Non-pigmented ciliary epithelial cell (primary cell): ENCODE measurements at places on chromosomes 5 and 9.

- DNase-seq = no peak
Observed at GRCh38 chr9:87461256-87461655, 36.4 kb upstream of the DAPK1 start.

- DNase-seq = no peak
Observed at GRCh38 chr5:96576876-96577275, 85.3 kb upstream of the CAST start.

DNA sequence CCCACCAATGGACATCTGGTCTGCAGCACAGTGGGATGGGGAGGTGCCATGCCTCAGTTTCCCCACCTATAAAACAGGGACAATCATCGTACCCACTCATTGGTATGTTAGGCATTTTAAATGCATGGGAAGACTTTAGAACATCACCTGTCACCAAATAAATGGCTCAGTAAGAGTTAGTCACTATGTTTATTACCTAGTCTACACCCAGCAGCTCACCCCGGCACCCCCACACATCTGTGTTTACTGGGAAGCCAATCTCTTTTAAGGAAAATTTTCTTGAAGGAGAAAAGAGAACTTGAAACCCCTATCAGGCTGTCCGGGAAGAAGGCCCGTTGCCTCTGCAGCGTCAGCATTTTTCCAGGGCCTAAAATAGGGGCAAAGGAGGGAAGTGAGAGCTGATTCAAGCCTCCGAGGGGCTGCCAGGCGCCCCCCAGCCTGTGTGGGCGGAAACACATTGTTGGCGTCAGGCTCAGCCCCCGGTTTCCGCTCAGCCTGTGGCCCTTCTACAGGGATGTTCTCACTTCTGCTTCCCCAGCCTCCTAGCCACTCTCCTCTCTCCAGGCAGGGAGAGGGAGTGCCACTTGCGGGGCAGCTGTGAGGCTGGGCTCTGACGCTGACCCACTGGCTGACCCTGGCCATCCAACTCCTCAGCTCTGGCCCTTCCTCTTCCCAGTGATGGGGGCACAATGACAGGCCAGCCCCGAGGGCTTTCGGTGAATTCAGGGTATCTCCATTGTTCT, 4.6 kb downstream of the CSF1R start:
- no peak for DNase-seq

GRCh38 chr9:126947529-126947928, 32.9 kb downstream of the RALGPS1 start:
- DNase-seq = no peak

DNA sequence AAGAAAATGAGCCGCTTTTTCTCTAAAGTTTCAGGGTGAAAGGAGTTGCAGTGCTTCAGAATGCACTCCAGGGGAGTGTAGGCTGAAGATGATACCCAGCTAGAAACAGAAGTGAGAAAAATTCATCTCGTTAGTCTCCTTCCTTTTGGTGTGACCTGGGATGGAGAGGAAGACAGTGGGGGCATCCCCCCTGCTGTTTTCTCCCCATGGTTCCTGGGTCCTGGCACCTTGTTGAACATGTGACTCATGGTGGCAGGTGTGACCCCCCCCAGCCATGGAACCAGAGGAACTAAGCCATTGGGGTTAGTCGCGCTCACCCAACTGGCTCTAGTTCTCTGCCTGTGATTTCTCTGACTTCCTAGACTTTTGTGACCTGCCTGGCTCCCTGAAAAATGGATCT, 424.6 kb downstream of the CSNK1G3 start:
- DNase-seq = no peak

- DNase-seq = no peak
Observed at GRCh38 chr5:156208271-156208670, 118.7 kb upstream of the SGCD start.

DNA sequence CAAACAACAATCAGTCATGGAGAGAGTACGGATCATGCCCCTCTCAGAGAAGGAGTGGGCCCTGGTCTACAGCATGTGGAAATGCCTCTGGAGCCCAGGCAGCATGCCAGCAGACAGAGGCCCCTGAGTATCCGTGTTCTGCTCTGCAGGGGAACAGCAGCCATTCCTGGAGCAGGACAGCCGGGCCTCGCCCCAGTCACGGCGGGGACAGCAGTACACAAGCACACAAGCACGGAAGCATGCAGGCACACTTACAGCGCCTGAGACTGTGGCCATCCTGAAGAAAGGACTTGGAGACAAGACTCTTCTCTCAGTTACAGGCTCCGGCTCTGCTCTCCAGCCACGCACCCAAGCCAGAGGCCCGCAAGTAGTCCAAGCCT, 102.6 kb upstream of the ALDH1B1 start:
- DNase-seq = no peak

GRCh38 chr9:92483627-92484545, 1.6 kb upstream of the ASPN start:
- no peak for DNase-seq

DNA sequence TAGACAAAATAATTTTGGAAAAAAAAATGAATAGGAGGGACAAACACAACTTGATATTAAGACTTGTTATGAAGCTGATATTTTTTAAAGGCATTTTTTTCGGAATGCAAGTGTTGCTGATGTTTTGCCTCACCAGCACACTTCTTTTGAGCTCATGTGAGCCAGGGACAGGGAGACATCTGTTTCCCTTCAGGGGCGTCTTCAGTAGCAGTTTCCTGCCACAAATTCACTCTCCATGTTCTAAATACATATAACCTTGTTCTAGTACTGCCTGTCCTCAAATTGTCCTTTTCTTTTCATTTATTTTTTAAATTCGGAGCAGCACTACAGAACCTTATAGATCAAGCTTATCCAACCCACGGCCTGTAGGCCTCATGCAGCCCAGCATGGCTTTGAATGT, 316.0 kb upstream of the PAPPA start:
- DNase-seq = no peak

- no peak for DNase-seq
Observed at GRCh38 chr5:64347309-64347708, 158.5 kb upstream of the RGS7BP start.

DNA sequence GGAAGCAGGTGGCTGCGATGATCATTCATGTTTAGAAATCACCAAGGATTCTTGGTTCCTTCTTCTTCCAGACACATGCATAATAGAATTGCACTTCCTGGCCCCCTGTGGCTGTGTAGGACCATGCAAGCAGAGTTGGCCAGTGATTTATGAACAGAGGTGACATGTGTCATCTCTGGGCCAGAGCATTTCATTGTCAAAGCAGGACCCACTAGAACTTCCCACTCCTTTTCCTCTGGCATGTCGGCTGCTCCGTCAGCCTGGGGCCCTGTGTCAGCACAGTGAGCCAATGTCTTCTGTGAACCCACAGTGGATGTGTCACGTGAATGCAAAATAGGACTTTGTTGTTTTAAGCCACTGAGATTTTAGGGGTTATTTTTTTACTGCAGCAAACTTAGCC, 59.2 kb downstream of the HSD17B3 start:
- no peak for DNase-seq

GRCh38 chr9:123375469-123376132, 19.6 kb downstream of the CRB2 start:
- no peak for DNase-seq

- DNase-seq = no peak
Observed at GRCh38 chr9:85310573-85310972, 431.2 kb downstream of the AGTPBP1 start.

- DNase-seq = no peak
Observed at GRCh38 chr9:12961276-12961809, 186.5 kb downstream of the LURAP1L start.

GRCh38 chr5:14534773-14535172, 46.8 kb upstream of the OTULINL start:
- DNase-seq = no peak

GRCh38 chr5:160921-161802, 30.1 kb upstream of the LRRC14B start:
- no peak for DNase-seq

DNA sequence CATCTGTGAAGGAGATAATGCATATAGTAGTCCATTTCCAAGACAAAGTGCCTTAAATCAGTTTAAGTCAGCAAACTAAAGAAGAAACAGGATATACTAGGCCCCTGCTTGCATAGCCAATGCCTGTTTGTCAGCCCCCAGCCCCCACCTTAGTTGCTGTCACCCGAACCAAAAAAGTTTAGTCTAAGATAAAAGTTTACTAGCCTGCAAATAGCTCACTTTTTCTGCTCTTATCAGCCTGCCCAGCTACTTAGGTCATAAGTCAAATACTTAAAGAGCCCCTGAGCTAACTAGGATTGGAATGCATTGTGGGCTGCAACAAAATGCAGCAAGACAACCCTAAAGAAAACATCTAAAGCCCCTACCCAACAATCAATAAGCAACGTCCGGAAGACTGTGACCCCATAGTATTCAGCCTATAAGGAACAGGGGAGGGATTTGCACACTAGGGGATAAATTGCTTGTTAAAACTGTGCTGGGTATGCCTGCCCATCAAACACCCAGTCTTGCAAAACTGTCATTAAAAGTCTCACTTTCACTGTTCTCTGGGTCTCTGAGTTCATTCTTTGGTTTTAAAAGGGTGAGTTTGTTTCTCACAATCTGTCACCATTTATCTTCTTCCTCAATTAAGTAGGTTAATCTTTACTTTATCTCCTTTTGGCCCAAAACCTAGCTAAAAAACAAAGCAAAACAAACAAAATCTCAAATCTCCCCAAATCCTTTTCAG, 92.4 kb upstream of the CEP78 start:
- DNase-seq = no peak

- no peak for DNase-seq
Observed at GRCh38 chr5:63439537-63439936, 522.7 kb downstream of the HTR1A start.

GRCh38 chr5:151318850-151319732, 15.5 kb upstream of the SLC36A3 start:
- DNase-seq = no peak

GRCh38 chr9:132023419-132024180, 56.1 kb downstream of the MED27 start:
- DNase-seq = no peak
